Stimulated activated CD8-positive, alpha-beta memory T cell treated with anti-CD3 and anti-CD28 coated beads, Interleukin-12 subunit alpha, Interleukin-12 subunit beta, amount 100 ng/mL, for 4 hours (primary cell): ENCODE measurements at places on chromosomes 5 and 9.

- DNase-seq, result no peak
Measured at GRCh38 chr9:570187-570586, 271.3 kb upstream of the DMRT1 start.

DNA sequence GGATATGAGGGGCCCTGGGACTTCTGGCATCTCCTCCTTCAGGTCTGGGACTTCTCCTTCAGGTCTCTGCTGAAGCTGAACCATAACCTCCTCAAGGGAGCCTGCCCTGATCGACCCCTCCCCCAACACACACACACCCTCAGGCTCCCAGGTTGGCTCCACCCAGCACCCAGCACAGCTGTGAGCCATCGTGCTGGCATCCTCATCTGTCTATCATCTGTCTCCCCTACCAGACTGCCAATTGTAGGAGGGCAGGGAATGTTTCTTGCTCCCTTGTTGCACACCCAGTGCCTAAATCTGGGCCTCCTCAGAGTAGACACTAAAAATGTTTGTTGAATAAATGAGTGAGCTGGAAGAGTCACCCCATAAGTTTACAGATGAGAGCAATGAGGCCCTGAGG lies 71.4 kb downstream of the LRSAM1 start:
- no peak for DNase-seq

DNA sequence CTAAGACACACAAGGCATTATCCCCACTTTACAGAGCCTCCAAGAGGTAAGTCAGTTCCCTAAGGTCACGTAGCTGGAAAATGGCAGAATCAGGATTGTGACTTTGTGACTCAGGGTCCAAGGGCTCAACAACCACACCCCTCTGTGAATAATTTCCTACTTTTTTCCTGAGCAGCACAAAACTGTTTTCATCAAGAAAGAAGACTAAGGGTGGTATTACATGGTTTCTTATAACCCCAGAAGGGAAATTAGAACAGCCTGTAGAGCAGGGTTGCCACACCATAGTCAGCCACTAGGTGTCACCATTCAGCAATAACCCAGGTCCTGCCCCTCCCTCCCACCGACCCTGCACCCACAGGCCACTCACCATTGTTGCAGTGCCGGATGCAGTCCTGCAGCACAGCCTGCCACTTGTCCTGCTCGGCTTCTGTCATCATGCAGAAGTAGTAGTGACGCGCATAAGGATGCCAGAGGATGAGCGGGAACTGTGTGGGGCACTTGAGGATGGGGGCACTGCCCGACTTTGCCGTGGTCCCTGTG lies 72.1 kb downstream of the LRSAM1 start:
- no peak for DNase-seq

- no peak for DNase-seq
Measured at GRCh38 chr5:68250661-68251298, 35.2 kb downstream of the PIK3R1 start.

GRCh38 chr9:133540698-133541025 lies 6.2 kb downstream of the ADAMTSL2 start:
- DNase-seq, result no peak

- no peak for DNase-seq
Measured at GRCh38 chr9:134730011-134730760, 88.6 kb downstream of the COL5A1 start.

- DNase-seq, result no peak
Measured at GRCh38 chr9:113416149-113416721, 5.7 kb downstream of the C9orf43 start.

- no peak for DNase-seq
Measured at GRCh38 chr5:14166437-14166836, 23.3 kb downstream of the TRIO start.

DNA sequence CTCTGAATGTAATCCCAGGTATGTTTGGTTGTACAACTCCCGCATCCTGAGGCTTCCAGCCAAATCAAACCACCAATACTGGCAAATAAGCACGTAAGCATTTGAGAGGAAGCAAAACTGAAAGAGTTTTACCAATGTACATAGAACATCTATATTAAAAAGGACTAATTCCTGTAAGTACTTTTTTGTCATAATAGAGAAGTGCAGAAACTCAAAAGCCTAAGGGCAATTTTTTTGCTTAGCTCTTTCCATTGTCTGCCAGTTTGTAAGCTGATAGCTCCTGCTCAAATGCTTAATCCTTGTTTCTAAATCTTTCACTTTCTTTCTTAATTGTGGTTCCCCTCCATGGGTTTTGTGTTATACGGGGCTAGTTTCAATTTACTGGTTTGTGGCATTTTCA lies 1151.8 kb downstream of the CDH12 start:
- DNase-seq, result no peak

- DNase-seq, result no peak
Measured at GRCh38 chr5:78899922-78900362, 85.2 kb downstream of the ARSB start.

DNA sequence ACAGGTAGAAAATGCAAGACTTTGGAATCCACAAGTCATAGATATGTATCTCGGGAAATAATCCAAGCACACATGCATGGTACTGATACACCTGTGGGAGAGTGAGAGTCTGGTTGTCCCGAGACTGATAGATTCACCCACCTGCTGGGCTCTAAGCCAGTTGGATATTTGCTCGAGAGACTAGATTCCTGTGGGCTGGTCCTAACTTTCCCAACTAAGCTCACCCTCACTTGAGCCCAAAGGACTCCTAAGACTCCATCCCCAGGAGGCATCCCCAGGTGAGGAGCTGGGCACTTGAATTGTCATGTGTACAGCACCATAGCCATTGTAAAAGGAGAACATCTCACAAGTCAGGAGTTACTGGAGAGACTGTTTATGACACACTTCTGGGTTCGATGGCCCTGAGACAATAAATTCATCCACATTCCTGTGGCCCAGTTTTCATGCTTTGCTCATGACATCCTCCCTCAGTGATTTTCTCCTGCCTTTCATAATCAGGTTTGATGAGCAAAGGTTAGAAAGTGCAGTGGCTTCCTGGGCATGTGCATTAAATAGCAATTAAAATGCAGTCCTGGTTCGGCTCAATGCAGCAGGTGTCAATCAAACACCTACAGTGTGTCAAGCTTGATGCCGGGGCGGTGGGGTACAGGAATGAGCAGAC lies 18.1 kb downstream of the SLC1A1 start:
- no peak for DNase-seq

DNA sequence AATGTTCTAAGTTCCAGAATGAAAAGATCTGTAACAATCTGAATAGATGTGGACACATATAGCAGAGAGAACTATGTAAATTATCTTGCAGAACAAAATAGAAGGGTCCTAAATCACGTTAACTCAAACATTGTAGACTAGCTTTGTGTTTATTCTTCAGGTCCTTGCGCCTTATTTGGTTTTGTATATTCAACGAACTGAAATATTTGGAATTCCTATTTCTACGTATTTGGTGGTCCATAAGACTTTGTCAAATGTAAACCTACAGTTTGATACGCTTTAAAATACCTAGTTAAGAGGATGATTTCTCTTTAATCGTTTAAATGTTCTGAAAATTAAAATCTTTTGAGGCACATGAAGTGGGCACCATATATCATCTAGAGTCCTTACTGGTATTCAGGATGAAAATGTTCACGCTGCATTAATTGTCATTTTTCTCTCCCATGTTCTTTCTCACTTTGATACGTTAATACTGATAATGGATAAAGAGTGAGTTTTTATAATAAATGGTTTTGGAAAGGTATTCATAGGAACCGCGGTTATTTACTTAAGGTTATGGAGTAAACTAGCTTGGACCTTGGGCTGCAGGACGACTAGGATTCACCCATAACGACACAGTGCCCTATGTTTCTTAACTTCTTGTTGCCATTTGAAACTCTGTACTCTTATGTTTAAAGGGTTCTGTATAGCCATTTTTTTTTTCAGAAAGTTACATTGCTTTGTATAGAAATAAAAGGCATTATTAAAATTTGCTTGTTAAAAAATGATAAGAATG lies 45.3 kb downstream of the NDFIP1 start:
- DNase-seq, result no peak

DNA sequence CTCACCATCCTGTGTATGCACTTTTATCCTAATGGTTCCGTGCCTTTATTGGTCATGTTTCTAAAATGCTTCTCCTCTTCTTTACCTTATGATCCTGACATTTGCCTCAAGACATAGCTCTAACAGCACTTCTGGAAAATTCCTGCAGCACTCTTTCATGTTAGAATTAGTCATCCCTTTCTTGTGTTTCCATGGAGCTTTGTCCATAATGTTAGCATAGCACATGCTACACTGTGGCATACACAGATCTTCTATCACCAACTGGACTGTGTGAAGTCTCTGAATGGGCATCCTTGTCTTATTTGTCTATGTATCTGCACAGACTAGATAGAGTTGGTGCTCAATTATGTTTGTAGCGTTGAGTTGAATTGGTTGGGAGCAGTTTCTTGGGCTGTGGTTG lies 2.0 kb downstream of the SCGB3A2 start:
- no peak for DNase-seq

DNA sequence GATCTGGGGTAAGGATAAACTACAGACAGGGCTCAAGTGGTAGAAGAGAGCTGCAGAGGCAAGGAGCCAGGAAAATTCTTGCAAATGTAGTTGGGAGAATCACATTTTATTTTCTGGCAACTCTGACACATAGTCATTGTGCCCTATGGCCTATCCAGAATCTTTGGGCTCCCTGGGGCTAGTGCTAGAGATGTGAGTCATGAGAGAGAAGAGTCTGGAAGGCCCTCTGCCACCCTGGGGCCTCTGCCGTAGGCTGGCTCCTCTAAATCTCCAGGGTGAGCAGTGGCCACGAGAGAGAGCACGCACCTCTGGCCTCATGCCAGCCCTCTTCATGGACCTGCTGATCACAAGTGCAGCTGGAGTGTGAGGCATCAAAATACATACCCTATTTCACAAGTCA lies 74.3 kb upstream of the SSBP2 start:
- no peak for DNase-seq

GRCh38 chr5:37090123-37090726 lies 159.0 kb downstream of the CPLANE1 start:
- no peak for DNase-seq

GRCh38 chr9:128191406-128192046 lies at the start of gene CIZ1:
Gene CIZ1, minus strand, starts transcription at chr9:128191572. Its CDS starts 715 bp downstream, at chr9:128190857.
- peak; percentile 64 for DNase-seq

DNA sequence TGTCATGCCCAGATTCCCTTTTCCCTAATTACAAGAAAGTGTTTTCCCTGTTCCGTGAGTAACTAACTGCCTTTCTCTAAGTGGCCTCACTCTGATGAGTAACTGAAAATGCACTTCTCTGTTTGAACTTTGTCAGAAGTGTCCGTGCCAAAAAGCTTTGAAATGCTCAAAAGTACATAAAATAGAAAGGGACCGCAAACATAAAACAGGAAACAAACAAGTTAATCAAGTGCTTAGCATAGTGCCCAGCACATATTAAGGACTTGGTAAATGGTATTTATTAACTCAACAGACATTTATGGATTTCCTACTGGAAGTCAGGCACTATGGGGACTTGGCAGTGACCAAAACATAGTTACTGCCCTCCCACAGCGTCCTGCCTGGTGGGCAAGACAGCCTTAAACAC lies 22.3 kb downstream of the AQP3 start:
- DNase-seq, result no peak

DNA sequence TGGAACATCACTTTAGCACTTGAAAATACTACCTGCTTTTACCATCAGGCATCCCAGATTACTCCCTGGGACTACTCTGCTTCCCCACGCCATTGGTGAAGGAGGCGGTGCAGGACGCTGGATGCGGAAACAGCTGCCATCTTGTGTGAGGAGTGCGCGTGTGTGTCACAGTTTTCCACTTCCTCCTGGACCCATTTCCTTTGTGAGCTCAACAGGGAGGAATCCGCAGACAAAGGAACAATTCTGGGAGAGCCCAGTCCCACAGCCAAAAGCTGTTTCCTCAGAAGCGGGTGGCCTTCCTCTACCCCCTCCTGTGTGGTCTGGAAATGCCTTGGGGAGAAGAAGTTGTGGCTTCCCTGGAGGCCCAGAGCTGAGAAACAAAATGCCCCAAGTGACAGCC lies 16.8 kb downstream of the AFAP1L1 start:
- no peak for DNase-seq

GRCh38 chr9:136700304-136700703 lies 12.1 kb upstream of the DIPK1B start:
- no peak for DNase-seq

DNA sequence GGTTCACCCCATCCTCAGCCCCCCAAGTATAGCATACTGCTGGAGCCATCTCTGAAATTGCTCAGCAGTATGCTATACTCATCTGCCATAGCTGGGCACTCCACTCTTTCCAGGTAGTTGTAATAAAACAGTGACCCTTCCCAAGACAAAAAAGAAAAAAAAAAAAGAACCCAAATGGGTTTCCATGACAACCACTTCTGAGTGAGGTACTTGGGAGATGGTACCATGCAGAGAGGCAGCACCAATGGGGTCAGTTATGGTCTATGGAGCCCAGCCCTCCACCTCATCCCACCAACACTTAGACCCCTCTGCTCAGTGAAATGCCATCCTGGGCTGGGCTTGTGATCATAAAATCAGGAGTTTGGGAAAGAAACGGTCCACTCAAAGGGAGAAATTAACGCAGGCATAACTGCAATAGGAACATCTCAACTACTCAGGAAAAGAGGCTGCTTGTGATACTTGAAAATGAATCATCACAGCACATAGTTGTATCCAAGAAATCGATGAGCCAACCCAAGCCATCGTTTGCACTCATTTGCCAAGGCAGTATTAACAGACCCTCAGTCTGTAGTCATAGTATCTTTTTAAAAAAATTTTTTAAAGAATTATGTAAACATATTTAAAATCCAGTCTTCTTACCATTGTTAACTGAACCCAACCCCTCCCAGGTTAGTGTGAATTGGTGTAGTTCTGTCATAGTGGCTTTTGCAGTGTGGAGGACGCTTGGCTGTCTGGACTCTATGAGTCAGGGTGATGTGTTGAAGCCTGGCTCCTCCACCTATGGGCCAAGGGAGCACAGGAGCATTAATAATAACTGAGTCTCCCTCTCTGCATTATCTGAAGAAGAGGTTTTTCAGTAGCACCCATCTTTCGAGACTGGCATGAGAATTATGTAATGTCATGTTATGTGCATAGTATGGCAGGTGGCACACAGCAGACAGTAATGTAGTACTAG lies 402.7 kb downstream of the SPOCK1 start:
- no peak for DNase-seq

DNA sequence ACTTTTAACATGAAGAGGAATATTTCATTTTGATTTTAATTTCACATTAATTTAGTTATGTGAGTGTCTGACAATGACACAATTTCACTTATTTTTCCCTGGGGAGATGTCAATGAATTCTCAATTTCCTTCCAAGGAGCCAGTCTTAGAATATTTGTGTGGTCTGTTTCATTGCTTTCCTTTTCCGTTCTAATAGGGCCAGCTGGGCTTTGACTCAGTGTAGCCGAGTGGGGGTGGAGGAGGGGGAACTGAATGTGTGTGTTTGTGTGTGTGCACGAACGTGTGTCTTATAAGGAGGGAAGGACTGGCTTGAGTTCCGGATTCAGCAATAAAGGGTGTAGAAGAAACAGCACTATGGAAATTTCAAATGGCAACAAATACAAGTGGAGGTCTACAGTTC lies 100.0 kb downstream of the BASP1 start:
- DNase-seq, result no peak

GRCh38 chr5:173300389-173301047 lies 27.7 kb downstream of the STC2 start:
- no peak for DNase-seq

- no peak for DNase-seq
Measured at GRCh38 chr5:159018855-159019254, 80.9 kb downstream of the EBF1 start.

GRCh38 chr9:33139421-33140228 lies 27.5 kb downstream of the B4GALT1 start:
- no peak for DNase-seq
